Left ventricle myocardium inferior (tissue), 1 donor: ENCODE measurements at places on chromosomes 2 and 18. TPM values are rescaled to one million over a fixed set of nuclear protein-coding genes. Genes with fewer than 3 reads are reported as not detected.

DNA sequence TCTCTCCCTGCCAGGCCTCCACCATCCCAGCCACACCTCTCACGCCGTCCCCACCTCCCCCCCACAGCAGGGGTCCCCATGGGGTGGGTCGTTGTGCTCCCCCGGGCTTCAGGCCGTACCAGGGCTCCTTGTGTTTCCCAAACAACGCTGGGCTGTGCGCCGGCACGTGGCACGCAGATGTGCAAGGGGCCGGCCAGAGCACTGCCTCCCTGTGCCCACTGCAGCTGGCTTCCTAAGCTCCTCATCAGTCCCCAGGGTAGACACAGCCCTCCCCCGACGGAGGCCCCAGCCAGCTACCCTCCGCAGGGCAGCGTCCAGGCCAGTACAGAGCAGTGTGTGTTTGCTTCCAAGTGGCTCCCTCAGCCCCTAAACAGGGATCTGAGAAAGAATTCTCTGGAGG is 34.0 kb downstream of the BIN1 start:
- no peak for DNase-seq

The KYNU gene
- 1.0 TPM for total RNA-seq

- no peak for DNase-seq
These were observed 1267.7 kb upstream of the TMEFF2 start for GRCh38 chr2:193462411-193462810.

The RAMP1 gene
- 168 TPM for total RNA-seq

GRCh38 chr2:33104726-33105125 is 158.0 kb downstream of the LTBP1 start:
- DNase-seq, result no peak

- DNase-seq, result no peak
These were observed 89.8 kb upstream of the NEUROD1 start for GRCh38 chr2:181770150-181770549.
